Kidney capillary endothelial cell (primary cell): ENCODE measurements at places on chromosomes 4 and X.
A peak's percentile ranks its signal among the peaks of the same experiment; 100 is the strongest.

GRCh38 chr4:56772134-56772533, 49.4 kb downstream of the SPINK2 start:
- no peak for DNase-seq

DNA sequence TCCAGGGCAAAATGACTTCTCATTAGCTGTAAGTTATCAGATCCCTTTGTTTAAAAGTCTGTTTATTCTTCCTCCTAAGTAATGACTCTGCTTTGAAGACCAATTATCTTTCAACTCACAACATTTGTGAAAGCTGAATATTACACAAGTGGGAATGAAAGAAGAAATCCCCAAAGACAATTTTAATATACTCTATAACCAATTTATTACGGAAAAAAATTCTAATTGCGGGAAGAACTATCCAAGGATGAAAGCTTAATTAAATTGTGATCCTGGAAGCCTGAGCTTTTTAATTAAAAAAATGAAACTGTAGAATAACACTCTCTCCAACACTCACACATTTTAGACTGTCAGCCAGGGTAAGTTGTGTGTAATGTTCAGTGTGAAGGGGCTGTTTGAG, 15.6 kb upstream of the SHISA3 start:
- DNase-seq = no peak

- DNase-seq = peak; percentile 50
These were observed 29.1 kb downstream of the RIPPLY1 start for GRCh38 chrX:106874075-106874474.

DNA sequence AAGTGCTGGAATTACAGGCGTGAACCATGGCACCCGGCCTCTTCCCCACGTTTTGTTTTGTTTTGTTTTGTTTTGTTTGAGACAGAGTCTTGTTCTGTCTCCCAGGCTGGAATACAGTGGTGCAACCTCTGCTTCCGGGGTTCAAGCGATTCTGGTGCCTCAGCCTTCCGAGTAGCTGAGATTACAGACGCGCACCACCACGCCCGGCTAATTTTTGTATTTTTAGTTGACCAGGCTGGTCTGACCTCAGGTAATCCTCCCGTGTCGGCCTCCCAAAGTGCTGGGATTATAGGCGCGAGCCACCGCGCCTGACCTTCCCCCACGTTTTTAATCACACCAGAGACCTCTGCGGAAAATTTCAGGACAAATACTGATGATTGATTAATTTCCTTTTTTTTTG, 2.2 kb downstream of the ENOPH1 start:
- no peak for DNase-seq

- DNase-seq = no peak
These were observed 16.3 kb downstream of the MAML3 start for GRCh38 chr4:140137671-140138070.

DNA sequence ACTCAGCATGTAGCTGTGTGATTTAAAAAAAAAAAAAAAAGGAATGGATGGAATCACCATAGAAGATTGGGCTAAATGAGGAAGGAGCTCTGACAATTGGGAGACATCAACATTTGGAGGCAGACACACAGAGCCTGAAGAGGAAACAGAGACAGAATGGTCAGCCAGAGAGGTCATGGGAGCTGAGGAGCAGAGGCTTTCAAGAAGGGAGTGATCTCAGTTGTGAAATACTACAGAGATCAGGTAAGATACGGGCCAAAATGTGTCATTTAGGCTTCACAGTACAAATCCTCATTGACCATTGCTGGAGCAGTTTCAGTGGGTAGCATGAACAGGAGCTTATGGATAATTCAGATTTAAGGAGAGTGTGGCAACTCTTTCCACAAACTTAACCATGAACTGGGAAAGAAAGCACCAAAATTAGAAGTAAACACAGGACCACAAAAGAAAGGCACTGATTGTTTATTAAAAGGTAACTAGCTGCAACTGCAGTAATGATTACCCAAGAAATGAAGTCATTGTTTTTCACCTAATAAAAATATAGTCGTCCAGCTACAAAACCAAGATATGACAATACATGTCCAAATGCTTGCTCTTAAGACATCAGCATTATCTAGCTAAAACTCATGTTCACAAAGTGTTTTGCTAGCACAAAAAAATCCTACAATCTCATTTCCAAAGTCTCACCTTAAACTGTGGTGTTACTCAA, 203.2 kb downstream of the DHX15 start:
- DNase-seq = no peak

DNA sequence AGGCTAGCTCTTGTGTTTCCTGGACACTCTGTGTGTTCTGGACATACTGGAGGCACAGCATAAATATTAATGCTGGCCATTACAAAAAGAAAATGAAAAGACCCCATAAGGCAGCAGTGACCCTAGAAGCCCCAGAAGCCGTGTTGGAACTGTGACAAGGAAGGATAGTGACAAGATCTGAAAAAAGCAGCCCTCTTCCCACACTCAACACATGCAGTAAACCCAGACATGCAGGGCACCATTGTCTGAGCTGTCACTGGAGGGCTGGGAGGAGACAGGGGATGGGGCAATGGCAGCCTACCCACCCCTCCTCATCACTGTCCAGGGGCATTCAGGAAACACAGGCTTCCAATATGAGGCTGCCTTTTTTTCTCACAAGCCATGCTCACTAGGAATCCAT, 6.5 kb downstream of the TRIM2 start:
- no peak for DNase-seq

DNA sequence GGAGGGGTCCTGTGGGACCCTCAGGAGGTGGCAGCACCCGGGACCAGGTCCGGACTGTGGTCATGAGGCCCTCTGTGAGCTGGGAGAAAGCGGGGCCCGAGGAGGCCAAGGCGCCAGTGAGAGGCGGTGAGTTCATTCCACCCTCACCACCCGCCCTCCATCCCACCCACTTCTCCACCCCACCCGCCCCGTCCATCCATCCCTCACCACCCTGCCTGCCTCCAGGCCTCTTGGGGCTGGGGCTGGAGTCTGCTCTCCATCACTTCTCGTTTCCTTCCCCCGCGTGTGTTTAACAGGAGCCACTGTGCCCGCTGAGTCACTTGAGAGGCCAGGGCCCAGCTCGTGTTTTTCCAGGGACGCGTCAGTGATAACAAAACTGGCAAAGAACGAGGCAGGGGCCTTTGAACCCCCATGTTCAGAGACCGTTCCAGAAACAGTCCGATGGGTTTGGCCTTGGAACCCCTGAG, 6.2 kb downstream of the SH3TC1 start:
- DNase-seq = no peak

GRCh38 chr4:180106122-180106521, 2137.1 kb upstream of the TENM3 start:
- no peak for DNase-seq

DNA sequence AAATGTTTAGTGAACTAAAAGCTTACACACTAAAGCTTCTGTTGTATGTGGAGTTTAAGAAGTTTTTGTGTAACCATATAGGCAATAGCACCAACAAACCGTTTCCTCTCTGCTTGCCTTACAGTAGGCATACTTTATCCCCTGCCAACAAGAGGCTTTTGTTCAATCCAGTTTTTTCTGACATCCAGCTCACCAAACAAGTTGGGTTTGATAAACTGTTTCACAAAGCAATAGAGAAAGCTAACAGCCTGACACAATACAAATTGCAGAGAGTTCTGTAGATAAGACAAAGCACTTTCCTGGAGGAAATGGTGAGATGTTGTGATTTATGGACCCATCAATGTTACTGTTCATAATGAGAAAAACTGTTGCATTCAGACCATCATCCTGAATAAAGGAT, 53.8 kb downstream of the PACRGL start:
- DNase-seq = no peak

DNA sequence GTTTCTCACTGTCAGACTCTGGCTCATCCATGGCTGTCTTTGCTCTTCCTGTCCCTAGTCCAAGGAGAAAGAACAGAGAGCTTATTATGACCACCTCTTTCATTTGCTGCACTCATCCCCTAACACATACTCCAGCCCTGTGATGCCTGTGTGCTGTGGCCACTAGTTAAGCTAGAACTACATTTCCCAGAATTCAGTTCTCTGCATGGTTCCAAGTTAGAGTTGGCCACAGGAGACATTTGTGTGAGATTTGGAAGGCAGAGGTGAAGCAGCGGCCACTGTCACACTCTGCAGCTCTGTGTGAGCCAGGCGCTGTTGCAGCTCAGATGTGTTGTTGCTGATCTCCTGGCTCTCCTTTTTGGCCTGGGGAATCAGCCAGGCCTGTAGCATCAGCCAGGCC, 188.2 kb upstream of the ATP6AP2 start:
- no peak for DNase-seq

DNA sequence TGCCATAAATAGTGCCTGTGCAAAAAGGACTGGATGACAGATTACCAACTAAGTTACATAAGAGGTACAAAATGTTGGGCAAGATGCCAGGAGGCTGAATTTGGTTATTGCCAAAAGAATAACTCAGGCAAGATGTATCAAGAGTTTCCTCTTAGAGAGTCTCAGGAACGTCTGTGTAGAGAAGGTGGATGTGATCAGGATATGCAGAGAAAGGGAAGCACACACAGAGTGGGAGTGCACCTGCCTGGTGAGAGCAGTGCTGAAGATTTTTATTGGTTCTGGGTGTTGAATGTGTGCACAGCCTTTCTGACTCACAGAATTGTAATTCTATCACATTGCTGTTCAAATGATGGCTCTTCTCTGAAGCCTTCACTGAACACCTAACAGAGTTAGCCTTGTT, 156.8 kb upstream of the HS3ST1 start:
- DNase-seq = no peak
